ENCODE measurements at places on chromosomes 5 and 9.

DNA sequence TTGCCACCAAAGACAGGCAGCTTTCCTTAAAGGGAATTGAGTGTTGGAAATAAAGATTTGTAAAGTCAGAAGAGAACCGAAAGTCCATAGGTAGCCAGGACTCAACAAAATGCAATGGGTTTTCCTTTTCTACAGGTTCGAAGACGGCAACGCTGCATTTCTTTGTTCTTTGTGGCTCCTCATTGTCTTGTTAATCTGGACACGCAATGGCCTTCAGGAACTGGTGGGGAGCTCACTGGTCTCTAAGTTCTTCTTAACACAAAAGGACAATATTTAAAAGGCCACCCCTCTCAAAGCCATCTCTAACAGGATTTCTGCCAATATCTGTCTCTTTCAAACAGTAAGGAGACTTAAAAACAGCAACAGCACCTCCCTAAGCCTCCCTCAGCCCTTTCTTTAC lies 170.6 kb downstream of the RMI1 start:
- no peak for DNase-seq

- DNase-seq, result no peak
These were observed 34.8 kb downstream of the BOD1 start for GRCh38 chr5:173581408-173582215.

- no peak for DNase-seq
These were observed 19.7 kb downstream of the NR5A1 start for GRCh38 chr9:124487260-124488182.

DNA sequence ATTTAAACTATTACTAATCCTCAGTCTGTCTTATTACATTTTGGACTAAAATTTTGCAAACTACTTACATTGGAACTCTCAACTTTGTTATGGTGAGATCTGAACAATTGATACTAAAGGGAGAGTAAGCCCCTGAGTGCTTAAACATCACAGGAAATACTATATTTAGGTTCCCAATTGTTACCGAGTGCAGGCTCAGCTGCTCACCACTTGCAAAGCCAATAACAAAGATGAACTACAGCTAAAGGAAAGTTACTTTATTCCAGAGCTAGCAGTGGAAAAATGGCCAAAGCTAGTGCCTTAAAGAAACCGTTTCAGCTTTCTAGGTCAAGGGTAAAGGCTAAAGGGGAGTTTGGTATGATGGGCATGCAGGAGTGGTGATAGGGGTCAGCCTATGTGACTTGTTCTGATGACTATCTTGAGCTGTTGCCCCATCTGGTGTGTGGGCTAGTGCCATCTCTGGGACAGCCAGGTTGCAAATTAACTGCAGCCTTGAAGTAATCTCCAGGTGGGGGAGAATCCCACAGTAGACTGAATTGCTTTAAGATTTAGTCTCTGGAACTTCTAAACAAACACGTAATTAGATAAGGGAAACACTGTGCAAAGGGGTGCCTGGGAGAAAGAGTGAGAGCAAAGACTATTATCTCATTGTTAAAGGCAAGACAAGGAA lies 7.8 kb upstream of the NDUFB6 start:
- DNase-seq, result no peak

DNA sequence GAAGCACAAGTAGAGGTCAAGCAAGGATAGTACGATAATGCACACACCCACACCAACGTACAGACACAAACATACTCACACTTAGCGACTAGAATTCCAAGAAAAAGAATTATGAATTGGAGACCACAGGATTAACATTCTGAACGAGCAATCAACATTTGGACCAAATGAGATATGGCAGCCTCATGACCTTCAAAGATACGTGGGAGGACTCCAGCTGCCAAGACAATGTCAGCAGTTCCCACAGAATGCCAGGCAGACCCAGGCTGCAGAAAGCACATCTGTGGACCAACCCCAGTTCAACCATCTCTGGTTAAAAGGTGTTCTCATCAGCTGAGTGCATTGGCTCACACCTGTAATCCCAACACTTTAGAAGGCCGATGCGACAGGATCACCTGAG lies 187.6 kb upstream of the GRAMD2B start:
- no peak for DNase-seq
